HFFc6 (cell line): ENCODE measurements at places on chromosomes 6 and 20. TPM values are rescaled to one million over a fixed set of nuclear protein-coding genes. Genes with fewer than 3 reads are reported as not detected.

GRCh38 chr6:153121311-153121710 is 9.8 kb downstream of the RGS17 start:
- no peak overlapping the region for H3K4me3 ChIP-seq
- no peak overlapping the region for H3K27ac ChIP-seq
- H3K36me3 ChIP-seq = no peaks in the 10 kb centered on the region
- H3K4me1 ChIP-seq = peaks cover 18% of the 10 kb centered on the region
- DNase-seq = no peak
- H3K27me3 ChIP-seq = no peaks in the 10 kb centered on the region

The AVP gene
- total RNA-seq = not detected in 3 replicates

GRCh38 chr6:95581073-95581472 is 3.7 kb downstream of the MANEA start:
- H3K4me3 ChIP-seq = no peak overlapping the region
- no peak for DNase-seq
- H3K4me1 ChIP-seq = peaks cover 32% of the 10 kb centered on the region
- peaks cover 14% of the 10 kb centered on the region for H3K36me3 ChIP-seq

The SAMD5 gene
- total RNA-seq = not detected in 3 replicates
